Central memory CD8-positive, alpha-beta T cell (primary cell): ENCODE measurements at places on chromosomes 2 and 18.

DNA sequence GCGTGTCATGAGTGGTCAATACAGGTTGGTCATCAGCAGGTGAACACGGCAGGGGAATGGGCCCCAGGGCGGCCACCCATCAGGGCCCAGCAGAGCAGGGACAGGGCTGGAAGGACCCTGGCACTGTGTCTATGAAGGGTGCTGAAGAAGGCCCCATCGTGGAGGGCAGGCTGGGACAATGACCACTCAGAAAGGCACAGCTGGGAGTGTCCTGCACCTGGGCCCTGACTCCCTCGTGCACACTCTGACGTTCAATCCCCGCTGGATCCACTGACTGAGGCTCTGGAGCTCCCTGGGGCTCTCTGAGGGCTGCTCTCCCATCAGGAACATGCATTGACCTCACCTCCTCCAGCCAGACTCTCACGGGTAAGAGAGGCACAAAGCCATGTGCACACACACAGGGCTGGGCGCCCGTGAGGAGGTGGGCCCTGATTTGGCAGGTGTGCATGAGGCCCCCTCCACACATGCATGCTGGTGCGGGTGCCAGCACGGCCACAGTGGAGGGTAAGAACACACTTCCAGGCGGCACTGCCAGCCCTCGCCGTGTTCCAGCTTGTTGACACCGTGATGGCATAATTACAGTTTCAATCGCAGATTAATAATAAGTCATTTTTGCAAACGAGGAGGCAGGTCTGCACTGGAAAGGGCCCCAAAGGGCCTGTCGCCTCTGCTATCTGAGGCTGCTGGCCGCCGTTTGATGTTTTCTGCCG, 58.5 kb downstream of the SMAD7 start:
- peaks cover 3% of the 10 kb centered on the region for H3K36me3 ChIP-seq
- H3K27ac ChIP-seq, result no peak overlapping the region
- H3K4me1 ChIP-seq, result peaks cover 25% of the 10 kb centered on the region
- no peak for DNase-seq

DNA sequence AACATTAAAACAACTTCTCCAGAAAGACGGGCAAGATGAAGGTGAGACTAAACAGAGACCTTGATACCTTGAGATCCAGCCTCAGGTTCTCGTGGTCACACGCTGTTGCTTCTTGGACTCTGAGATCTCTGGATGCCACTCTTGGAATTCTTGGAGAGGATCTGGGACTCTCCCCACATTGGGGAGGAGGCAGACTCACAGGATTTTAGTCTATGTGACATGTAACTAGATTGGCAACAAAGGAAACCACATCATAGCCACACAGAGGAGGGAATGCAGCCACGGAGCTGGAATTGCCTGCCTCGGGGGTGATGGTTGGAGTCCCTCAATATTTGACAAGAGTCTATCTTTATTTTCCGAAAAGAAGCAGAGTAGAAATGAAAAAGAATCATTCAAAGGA, 78.8 kb upstream of the IGFBP5 start:
- H3K27me3 ChIP-seq, result peaks cover 22% of the 10 kb centered on the region
- DNase-seq, result no peak
- no peak overlapping the region for H3K27ac ChIP-seq
- H3K4me3 ChIP-seq, result no peak overlapping the region
- no peaks in the 10 kb centered on the region for H3K4me1 ChIP-seq

DNA sequence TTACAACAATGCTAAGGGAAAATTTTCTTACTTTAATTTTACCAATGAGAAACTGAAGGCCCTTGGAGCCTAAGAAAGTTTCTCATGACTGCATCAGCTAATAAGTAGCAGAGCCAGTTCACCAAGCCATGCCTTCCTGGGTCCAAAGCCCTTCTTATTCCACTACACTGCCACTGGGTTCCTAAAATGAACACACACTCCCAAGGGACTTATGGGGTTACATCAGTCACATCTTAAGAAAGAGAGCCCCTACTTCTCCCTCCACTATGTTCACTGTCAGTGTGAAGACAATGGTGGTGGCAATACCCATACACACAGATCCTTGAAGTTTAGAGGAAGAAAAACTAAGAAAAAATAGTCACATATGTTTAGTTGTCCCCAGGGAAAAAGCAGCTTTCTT, 20.6 kb downstream of the MBD2 start:
- H3K27me3 ChIP-seq, result no peaks in the 10 kb centered on the region
- H3K4me1 ChIP-seq, result peaks cover 37% of the 10 kb centered on the region
- no peak for DNase-seq
- H3K27ac ChIP-seq, result no peak overlapping the region
- H3K36me3 ChIP-seq, result peaks cover 36% of the 10 kb centered on the region
- no peak overlapping the region for H3K4me3 ChIP-seq

DNA sequence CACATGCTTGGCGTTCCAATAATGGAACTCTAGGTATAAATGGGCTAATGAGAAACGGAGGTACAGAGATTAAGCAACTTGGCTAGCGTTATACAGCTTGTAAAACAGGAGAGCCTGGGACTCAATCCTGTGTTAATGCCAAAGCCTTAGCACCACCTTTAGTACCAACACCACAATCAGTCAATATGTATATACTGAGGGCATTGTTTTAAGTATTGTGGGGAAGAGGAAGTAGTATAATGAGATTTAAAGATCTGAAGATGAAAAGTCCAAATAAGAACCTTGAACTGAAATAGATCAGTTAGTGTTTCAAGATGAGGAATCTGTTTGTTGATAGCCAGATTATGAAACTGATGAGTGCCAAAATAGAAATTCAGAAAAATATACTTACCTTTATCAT, 8.1 kb downstream of the MARS2 start:
- peaks cover 4% of the 10 kb centered on the region for H3K36me3 ChIP-seq
- no peak overlapping the region for H3K4me3 ChIP-seq
- no peaks in the 10 kb centered on the region for H3K27me3 ChIP-seq
- peaks cover 34% of the 10 kb centered on the region for H3K4me1 ChIP-seq

GRCh38 chr2:105052773-105053172, 14.9 kb downstream of the MRPS9 start:
- H3K36me3 ChIP-seq, result peaks cover 9% of the 10 kb centered on the region
- H3K4me1 ChIP-seq, result peaks cover 33% of the 10 kb centered on the region
- no peak for DNase-seq
- H3K27me3 ChIP-seq, result no peaks in the 10 kb centered on the region
- H3K4me3 ChIP-seq, result no peak overlapping the region

DNA sequence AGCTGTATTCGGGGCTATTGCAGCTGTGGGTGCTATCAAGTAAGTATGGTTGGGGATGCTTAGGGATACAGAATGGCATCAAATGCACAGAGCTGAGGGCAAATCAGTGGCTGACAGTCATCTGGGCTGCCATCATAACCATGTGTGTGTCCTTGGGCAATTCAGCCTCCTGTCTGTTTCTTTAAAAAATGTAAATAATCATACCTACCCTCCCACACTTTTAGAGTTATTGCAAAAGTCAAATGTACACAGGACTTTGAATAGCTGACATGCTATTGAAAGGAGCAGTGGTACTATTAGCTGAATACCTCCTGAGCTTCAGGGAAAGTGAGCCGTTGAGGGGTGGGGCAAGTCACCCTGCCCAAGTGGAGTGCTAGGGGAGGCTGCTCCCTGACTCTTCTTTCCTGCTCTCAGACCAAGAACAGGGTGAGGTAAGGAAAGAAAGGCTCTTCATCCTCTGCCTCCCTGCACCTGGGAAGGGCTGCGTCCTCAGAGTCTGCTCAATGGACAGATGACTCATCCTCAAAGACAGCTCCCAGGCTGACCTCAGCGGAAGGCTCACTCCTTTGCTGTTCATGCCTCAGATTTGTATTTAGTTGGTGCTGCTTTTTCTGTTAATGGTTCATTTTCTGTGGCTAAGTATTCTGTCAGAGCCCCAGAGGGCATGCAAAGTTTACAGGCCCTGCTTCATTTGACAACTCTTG, 54.9 kb upstream of the BZW1 start:
- DNase-seq, result no peak
- H3K4me3 ChIP-seq, result no peak overlapping the region
- no peak overlapping the region for H3K27ac ChIP-seq
- no peaks in the 10 kb centered on the region for H3K4me1 ChIP-seq
- peaks cover 60% of the 10 kb centered on the region for H3K27me3 ChIP-seq

- H3K36me3 ChIP-seq, result peaks cover 10% of the 10 kb centered on the region
- no peaks in the 10 kb centered on the region for H3K4me1 ChIP-seq
- H3K27ac ChIP-seq, result no peak overlapping the region
Measured at GRCh38 chr2:232581725-232582124, 31.2 kb downstream of the EIF4E2 start.

DNA sequence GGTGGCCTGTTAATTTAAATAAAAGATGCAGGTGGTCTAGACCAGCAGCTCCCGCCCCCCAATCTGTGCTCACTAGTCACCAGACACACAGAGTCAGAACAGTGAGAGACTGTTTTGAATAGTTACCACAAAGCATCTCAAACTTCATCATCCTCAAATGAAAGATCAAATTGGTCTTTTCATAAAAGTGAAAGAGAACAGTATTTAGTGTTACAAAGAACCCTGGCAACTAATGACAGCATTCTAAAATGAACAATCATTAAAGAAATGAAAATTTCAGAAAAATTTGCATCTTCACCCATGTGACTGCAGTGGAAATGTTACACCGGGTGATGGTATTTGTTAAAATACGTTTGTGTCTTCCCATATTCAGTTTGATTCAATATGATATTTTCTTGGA, 65.5 kb upstream of the PMAIP1 start:
- peaks cover 5% of the 10 kb centered on the region for H3K4me1 ChIP-seq
- H3K36me3 ChIP-seq, result no peaks in the 10 kb centered on the region
- peak overlapping the region; percentile 32 for H3K27ac ChIP-seq
- no peaks in the 10 kb centered on the region for H3K27me3 ChIP-seq
- no peak overlapping the region for H3K4me3 ChIP-seq

GRCh38 chr18:62736077-62736855, 20.9 kb downstream of the PHLPP1 start:
- no peak overlapping the region for H3K27ac ChIP-seq
- H3K4me3 ChIP-seq, result no peak overlapping the region
- peaks cover 29% of the 10 kb centered on the region for H3K4me1 ChIP-seq
- no peaks in the 10 kb centered on the region for H3K27me3 ChIP-seq

- no peak overlapping the region for H3K4me3 ChIP-seq
- no peak for DNase-seq
- no peaks in the 10 kb centered on the region for H3K4me1 ChIP-seq
- no peaks in the 10 kb centered on the region for H3K36me3 ChIP-seq
Measured at GRCh38 chr2:15812187-15812780, 128.1 kb upstream of the MYCN start.

GRCh38 chr18:70288851-70289328, at the start of gene SOCS6:
SOCS6 (plus strand) TSS chr18:70289045; CDS start chr18:70324669, 35,624 bp downstream.
- H3K36me3 ChIP-seq, result no peaks in the 10 kb centered on the region
- peaks cover 44% of the 10 kb centered on the region for H3K27me3 ChIP-seq
- peak within 1 kb of the TSS; percentile 69 for H3K4me3 ChIP-seq
- H3K4me1 ChIP-seq, result peaks cover 10% of the 10 kb centered on the region

DNA sequence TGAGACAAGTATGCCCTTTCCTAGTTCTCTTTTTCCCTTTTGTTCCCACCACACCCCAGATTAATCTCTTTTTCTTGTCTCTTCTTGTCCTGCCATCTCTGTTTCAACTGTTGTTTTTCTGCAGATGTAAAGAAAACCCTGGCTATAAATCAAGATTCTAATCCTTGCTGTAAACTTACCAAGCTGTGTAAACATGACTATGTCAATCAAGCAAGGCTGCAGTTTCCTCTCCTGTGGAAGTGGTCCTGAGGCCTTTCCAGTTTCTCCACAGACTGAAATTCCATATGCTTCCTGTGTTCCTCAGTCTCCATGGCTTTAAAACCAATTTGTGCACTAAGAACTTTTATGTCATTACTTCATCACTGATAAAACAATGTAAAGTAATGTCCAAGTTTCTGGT, 288.8 kb upstream of the PIK3C3 start:
- H3K36me3 ChIP-seq, result no peaks in the 10 kb centered on the region
- no peak overlapping the region for H3K4me3 ChIP-seq
- H3K27me3 ChIP-seq, result no peaks in the 10 kb centered on the region
- no peak overlapping the region for H3K27ac ChIP-seq
- H3K4me1 ChIP-seq, result no peaks in the 10 kb centered on the region
- DNase-seq, result no peak

DNA sequence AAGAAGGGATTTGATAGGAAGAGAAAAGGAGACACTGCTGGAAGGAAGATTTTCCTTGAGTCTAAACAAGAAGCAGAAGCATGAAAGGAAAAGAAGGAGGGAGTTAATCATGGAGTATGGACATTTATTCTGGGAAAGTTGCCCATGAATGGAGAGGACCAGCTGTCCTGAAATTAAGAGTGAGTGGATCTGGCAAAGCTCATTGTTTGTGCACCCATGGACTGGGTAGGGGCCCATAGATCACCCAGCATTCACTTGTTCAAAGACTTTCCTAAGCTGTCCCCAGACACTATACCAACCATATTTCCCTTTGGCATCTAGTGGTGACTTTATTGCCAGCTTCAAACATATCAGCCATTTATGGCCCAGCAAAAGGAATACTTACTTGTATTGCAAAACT, 422.7 kb downstream of the FBXO15 start:
- H3K27ac ChIP-seq, result no peak overlapping the region
- H3K27me3 ChIP-seq, result no peaks in the 10 kb centered on the region
- no peak overlapping the region for H3K4me3 ChIP-seq
- DNase-seq, result no peak
- no peaks in the 10 kb centered on the region for H3K4me1 ChIP-seq

DNA sequence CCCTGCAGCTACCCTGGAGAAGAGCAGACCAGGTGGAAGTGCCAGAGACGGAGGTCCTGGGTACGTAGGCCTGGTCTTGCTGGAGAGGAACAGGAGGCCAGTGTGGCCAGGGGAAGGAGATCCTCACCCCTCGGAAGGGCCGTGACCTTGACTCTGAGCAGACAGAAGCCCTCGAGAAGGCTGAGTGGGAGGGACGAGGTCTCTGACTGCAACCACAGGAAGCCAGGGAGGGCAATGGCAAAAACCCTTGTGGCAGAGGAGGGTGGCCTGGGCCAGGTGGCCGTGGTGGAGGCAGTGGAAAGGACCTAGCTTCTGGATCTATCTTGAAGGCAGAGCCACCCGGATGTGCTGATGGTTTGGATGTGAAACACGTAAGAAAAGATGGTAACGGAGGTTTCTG, 28.1 kb downstream of the THAP4 start:
- H3K4me3 ChIP-seq, result peak overlapping the region; percentile 74
- H3K27me3 ChIP-seq, result no peaks in the 10 kb centered on the region
- DNase-seq, result no peak
- H3K4me1 ChIP-seq, result peaks cover 27% of the 10 kb centered on the region
- H3K27ac ChIP-seq, result peak overlapping the region; percentile 74

- no peak overlapping the region for H3K4me3 ChIP-seq
- H3K27me3 ChIP-seq, result no peaks in the 10 kb centered on the region
- H3K27ac ChIP-seq, result no peak overlapping the region
- H3K4me1 ChIP-seq, result no peaks in the 10 kb centered on the region
Measured at GRCh38 chr2:141959016-141959415, 171.8 kb downstream of the LRP1B start.

- H3K27ac ChIP-seq, result no peak overlapping the region
- no peak for DNase-seq
- H3K27me3 ChIP-seq, result no peaks in the 10 kb centered on the region
- H3K4me1 ChIP-seq, result no peaks in the 10 kb centered on the region
- peaks cover 3% of the 10 kb centered on the region for H3K36me3 ChIP-seq
Measured at GRCh38 chr2:187853381-187853791, 299.2 kb upstream of the TFPI start.
